Right renal cortex interstitium (tissue), 3 donors: ENCODE measurements at places on chromosomes 1 and 21. TPM values are rescaled to one million over a fixed set of nuclear protein-coding genes. Genes with fewer than 3 reads are reported as not detected.

Gene OR6N1
- not detected for polyA plus RNA-seq

Gene CRP
- polyA plus RNA-seq: not detected

Gene ANKRD35
- polyA plus RNA-seq: 2.1 TPM

Gene INKA2
- polyA plus RNA-seq: 1.3 TPM

Gene USP33
- 82.1 TPM for polyA plus RNA-seq

Gene SFN
- 0.75 TPM for polyA plus RNA-seq

DNA sequence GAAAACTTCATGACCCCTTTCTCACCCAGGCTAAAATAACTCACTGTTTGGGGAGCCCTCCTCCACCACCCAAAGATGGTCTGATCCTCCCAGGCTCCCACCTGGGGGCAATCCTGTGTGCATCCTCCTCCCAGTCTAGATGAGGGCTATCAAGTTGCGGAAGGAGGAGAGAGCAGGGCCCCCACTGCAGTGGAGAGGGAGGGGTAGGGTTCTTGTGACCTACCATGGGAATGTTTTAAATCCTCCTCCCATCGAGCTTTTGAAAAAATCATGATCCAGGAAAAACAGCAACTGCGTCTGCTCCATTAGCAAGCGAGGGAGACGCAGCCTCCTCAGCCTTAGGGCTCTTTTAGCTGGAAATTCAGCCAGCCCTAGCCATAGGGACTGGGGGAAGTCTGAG, 80.0 kb downstream of the NAV1 start:
- DNase-seq: no peak

- no peak for DNase-seq
These were observed 84.1 kb downstream of the SPAG17 start for GRCh38 chr1:118100686-118101514.

DNA sequence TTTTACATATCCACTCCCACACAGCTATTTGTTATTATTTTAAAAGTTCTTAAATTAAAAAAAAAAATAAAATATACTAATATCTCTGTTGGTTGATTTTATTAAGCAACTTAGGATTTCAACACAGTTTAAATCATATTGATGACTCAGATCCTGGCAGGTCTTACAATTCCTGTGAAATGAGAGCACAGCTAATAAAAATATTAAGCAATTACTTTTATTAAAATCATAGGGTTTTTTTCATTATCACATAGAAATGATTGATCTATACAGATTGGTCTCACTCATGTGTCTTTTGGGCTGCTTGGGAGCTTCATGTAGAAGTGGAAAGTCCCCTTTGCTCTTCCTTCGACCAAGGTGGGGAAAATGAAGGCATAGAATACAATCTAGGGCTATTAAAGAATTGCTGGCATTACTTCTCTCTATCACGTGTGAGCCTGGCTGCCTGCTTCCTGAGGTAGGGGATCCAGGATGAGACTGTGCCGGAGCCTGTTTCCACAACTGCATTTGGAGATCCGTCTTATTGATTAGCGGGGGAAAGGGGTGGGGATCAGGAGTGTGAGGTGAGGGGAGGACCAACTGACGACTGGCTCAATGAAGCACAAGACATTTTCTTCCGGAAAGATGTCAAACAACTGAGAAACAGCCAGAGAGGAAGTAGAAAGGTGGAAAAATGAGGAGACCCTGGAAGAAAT, 858.0 kb downstream of the USP25 start:
- DNase-seq: no peak
